ENCODE measurements at places on chromosomes 5 and 9.
A peak's percentile ranks its signal among the peaks of the same experiment; 100 is the strongest.

DNA sequence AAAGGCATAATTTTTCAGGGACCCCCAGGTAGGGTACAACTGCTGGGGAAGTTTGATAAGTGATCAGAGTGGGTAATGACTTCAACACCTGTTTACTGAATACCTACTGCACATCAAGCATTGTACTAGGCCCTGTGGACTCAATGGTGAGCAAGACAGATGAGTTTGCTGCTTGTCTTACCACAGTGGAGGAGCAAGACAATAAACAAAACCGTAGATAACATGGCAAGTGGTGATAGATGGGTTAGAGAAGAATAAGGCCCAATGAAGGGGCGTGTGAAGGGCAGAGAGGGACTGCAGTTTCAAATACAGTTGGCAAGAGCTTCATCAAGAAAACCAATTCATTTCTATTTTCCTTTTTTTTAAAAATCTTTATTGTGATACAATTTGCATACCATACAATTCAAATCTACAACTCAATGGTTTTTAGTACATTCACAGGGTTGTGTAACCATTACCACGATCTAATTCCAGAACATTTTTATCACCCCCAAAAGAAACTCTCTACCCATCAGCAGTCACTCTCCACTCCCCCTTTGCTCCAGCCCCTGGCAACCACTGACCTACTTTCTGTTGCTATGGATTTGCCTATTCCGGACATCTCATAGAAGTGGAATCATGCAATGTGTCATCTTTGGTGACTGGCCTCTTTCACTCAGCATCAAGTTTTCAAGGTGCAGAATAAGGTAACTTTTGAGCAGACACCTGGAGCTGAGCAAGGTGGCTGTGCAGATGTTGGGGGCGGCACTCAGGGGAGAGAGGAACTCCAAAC is 31.9 kb upstream of the HAND1 start:
- no peak for DNase-seq

GRCh38 chr9:96065482-96066251 is 190.2 kb downstream of the ERCC6L2 start:
- DNase-seq: no peak

DNA sequence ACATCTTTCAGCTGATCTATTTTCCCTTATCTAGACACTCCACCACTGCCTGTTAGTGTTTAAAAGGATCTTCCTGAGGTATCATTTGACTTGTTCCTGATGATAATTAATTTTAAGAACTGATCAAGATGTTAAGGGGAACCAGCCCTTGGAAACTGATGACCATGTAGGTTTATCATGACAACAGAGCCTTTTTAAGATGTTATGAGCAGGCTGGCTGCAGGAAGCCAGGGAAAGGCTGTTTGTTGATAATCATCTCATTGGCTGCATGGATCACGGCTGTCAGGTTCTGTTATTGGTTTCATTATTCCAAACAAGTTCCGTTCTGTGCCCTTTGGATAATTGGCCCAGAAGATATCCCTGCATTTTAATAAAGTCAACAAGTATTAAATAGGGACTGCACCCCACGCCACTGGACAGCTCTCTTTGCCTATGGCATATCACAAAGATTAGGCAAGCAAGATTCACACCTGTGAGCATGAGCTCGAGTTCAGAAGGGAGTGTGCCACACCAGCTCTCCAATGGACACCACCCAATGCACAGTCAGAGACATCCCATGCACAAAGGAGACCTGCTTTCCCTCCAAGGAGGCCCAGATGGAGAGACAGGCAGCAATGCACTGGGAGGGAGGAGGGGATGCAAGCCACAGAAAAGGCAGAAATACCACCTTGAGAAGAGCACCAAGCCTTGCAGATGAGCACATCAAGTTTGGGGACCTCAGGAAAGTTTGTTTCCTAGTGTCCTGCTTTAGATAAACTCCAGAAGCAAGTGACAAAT is 88.7 kb downstream of the SPOCK1 start:
- no peak for DNase-seq

GRCh38 chr9:100167915-100168654 is 69.0 kb downstream of the INVS start:
- peak; percentile 32 for DNase-seq

DNA sequence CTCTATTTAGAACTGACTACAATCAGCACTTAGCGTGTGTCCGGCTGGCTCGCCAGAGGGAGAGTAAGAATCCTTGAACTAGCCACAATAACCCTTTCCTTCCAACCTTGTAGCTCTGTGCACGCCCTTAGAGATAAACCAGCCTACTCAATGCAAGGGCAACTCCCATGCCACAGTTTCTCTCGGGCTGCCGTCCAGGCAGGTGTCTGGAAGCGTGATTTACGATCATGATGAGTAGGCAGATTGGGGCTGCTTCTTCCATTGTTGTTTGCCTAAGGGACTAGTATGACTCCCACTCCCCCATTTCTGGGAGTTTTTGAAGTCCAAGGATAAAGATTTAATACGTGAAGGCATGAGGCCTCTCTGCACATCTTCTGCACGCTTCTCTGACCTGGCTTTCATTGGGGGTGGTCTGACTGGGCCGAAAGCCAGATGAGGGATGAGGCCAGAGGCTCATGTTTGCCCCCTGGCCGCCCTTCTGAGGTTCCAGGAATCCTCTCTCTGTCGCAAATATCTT is 134.0 kb upstream of the MYO10 start:
- no peak for DNase-seq

DNA sequence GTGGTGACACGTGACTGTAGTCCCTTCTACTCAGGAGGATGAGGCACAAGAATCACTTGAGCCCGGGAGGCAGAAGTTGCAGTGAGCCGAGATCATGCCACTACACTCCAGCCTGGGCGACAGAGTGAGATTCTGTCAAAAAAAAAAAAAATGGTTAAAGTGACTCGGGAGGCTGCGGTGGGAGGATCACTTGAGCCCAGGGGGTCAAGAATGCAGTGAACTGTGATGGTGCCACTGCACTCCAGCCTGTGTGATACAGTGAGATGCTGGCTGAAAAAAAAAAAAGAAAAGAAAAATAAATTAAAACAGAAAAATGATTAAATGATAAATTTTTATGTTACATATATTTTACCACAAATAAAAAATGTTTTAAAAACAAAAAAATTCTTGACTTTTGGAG is 51.9 kb downstream of the KLF4 start:
- DNase-seq: no peak

DNA sequence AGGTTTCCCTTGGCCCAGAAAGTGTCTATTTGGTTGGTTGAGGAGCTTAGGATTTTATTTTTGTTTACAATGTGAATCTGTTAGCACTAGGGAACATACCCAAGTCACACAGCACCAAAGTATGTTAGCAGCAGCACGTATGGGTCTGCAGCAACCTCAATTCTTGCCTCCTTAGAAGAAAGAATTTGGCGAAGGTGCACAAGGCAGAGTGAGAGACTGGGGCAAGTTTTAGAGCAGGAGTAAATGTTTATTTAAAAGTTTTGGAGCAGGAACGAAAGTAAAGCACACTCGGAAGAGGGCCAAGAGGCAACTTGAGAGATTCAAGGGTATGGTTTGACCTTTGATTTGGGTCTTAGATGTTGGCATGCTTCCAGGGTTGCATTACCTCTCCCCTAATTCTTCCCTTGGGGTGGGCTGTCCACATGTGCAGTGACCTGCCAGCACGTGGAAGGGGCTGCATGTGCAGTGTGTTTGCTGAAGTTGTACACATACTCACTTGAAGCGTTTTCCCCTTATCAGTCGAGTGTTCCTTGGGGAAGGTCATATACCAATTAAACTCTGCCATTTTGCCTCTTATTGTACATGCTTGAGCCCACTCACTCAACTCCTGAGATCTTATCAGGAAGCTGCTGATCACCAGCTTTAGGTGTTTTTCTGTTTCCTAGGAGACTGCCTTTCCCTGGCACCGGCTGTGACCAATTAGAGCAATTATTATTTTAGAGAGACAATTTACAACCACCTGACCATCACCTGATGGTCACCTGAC is 64.9 kb upstream of the SHC3 start:
- DNase-seq: no peak

All from AG08395 (cell line).